Activated effector memory CD4-positive, alpha-beta T cell treated with anti-CD3 and anti-CD28 coated beads, Interleukin-2, amount 50 U/mL, for 16 hours (primary cell): ENCODE measurements at places on chromosomes 4 and X.

DNA sequence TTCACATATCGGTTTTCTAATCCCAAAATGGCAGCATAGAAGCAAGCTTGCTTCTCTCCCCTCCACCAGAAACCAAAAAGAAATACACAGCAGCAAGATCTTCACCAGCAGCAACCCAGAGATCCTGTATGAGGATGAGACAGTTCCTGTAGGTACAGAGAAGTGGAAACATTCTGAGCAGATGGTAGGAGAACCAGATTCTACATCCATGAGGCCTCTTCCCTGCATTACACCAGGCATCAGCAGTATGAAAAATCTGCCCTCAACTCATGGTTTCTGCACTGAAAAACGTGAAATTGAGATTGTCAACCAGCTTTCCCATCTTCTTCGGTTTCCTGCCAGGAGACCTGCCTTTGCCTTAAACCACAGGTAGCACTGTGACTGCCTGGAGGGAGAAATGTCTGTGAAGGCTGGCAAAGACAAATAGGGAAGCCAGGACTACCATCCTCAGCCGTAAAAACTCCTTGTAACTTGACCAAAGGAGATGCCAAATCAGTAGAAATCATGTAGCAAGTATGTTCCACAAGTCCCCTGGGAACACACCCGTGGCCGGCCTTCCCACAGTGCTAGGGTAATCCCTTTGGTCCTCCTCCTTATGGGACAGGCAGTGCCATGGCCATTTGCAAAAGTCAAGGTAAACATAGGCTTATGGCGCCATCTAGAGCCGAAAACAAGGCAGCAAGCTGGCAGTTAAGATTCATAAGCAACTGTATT lies 24.0 kb upstream of the MTHFD2L start:
- DNase-seq: peak; percentile 63

DNA sequence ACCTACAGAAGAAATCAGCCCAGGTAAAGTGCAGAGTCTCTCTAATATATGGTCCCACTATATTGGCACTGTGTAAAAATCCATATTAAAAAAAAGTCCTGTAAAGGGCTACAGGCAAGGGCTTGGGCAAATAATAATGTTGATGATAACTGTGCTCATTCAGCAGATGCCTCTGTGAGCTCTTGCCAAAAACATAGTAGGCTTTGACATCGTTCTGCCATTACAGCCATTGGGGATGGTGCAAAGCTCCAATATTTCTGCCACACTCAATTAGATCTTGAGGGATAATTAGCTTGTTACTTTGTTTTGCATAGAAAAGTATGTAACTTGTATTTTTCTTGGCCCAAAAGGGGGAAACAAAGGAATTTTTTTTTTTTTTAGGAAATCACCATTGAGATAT lies 645.5 kb upstream of the FAM241A start:
- no peak for DNase-seq

GRCh38 chr4:151568966-151569365 lies 160.0 kb downstream of the FHIP1A start:
- DNase-seq: no peak

DNA sequence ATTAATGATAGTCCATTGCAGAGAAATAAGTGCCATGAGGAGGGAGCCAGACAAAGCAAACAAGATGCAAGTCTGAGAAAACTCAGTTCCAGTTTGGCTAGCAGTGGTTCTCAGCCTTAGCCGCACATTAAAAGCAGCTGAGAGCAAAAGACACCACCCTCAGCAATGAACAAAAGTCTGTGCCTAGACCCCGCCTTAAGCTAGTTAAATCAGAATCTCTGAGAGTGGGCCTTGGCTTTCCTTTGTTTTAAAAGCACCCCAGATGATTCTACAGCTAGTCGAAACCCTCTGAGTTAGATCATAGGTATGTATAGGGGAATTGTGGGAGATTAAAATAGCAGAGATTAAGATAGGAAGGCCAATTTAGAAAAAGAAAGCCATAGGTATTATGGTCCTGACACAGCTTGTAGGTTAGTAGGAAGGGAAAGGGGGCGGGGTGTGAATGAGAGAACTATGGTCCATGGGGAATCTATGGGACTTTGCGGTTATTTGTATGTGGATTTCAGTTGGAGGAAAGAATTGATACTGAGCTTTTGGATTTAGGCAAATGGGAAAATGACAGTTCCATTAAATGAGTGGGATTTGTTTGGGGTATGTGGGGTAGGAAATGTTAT lies 12.0 kb downstream of the SPRY1 start:
- no peak for DNase-seq

- no peak for DNase-seq
These were observed 1.8 kb downstream of the NLGN4X start for GRCh38 chrX:6226596-6227452.

DNA sequence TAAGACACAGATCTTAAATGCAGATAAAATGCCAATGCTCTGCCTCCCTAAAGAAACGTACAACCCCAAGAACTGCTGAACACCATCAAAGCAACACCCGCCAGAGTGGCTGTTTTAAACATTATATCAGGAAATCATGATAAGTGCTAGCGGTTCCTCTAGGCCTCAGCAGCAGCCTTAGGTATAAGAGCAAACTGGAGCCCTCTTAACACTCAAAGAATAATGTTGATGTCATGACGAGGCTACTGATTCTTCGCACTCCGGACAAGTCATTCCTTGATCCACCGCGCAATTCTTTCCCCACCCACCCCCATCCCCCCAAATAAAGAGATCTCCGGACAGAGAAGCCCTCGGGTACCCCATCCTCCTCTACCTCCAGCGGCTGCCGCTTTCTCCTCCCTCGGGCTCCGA lies 507 bp downstream of the LIN54 start:
- no peak for DNase-seq

DNA sequence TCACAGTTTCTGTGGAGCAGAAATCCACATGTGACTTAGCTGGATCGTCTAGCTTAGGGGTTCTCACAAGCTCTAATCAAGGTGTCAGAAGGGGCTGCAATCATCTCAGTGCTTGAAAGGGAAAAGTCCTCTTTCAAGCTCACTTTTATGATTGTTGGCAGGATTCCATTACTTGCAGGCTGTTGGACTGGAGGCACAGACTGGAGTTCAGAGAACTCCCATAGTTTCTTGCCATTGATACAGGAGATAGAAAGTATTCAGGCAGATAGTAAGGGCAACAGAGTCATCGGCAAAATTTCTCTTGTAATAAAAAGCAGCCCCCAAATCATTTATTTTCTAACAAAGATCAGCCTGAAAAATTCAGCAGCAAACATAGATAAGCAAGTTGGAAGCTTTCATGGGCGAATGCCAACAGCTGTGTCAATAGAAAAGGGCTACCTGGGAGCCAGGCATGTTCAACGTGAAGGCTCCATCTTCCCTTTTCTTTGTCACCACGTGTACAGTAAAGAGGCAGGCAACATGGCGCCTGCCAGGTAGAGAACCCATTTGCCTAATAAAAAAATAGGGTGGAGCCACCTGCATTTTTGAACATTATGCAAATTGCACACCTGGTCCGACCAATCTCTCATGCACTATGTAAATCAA lies 64.4 kb downstream of the CXCL13 start:
- no peak for DNase-seq

GRCh38 chr4:99610605-99611175 lies 36.1 kb downstream of the MTTP start:
- DNase-seq: no peak

DNA sequence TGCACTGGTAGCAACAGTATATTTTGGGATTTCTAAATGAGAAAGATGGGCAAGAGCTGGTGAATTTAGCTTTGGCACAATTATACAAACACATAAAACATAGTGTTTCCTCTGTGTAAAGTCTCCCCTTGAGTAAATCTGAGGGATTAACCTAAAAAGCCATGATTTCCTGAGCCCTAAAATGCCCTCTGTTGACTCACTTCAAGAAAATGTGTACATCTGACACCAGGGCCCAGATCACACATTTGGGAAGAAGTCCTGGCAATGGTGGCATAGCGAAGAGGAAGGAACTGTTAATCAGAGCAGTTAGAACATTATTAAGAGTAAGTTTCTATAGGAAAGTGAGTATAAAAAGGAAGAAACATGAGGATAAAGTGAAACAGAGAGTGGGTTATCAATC lies 338.5 kb downstream of the SPOCK3 start:
- no peak for DNase-seq
